ENCODE measurements at places on chromosomes 7 and 10.

DNA sequence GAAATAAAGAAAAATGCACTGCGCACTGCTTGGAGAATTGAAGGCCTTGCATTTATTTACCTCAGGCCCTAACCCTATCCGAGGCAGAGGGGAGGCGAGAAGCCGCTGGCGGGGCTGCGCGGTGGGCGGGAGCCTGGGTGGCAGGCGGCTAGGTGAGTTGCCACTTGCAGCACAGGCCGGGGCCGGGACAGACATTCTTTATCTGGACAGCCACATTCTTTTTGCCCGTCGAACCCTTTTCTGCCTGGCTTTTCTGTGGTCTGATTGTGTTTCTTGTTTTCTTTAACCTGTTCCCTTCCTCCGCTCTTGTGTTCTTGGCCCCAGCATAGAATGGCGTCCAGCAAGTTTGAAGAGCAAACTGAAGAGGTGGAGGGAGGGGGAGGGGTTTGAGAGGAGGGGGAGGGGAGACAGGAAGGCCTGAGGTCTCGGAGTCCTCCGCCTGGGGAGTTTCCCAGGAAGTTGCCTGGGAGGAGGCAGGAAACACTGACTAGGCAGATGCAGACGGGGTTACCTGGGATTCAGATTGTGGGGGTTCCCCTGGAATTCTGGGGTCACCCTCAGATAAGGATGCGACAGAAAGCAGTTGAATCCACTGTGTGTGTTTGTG is 5.1 kb downstream of the SHH start:
- no peak for DNase-seq

DNA sequence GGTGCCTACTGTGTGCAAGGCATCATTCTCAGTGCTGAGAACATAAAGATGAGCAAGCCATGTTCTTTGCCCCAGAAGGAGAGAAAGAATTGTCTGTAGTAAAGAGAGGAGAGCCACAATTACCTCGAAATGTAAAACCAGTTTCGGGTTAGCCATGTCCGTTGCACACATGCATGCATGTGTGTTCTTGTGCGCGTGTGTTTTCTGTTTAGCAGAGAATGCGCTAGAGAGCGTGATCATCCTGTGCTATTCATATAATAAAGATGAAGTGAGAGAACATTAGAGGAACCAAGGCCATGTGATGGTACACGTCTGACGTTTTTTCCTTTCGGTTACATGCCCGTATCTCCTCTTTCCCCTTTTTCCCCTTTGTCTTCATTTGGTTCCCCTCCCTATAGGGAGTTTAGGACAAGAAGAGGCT is 158.2 kb downstream of the CELF2 start:
- DNase-seq: no peak

DNA sequence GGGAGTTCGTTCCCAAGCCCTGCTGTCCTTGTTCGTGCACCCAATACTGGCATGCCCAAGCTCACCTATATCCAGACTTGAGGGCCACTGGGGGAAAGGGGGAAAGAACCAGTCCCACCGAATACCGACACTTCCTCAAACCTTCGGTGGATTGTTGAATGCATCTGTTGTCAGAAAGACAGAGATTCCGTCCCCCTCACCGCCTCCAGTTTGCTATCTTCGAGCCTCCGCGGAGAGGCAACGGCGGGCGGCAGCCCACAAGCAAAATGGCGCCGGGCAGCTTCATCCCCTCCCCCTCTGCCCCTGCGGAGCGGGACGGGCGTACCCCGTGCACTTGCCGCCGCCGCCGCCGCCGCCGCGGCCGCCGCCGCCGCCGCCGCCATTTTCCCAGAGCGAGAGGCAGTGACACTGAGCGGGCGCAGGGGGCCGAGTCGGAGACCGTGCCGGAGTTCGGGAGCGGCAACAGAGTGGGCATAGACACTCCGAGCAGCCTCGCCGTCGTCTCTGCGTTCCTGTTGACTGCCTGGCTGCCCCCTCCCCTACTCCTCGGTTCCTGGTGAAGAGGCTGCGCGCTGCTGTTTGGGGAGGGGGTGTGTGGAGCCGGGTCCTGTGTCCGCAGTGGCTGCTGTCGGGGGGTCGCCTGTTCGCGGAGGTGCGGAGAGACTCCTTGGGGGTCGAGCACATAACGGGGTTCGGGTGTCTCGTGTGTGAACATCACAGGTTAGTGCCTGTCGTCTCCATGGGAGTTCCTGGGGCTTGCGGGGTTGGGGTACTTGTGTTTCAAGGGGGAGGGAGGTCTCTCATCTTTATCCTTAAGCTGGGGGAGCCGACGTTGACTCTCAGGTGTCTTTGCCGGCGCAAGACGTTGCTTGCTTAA is at the start of gene KMT2E:
Gene KMT2E (plus strand): TSS at position 390 of the 877 bp plus-strand sequence. CDS start 26,748 bp downstream, outside the sequence.
- peak; percentile 96 for DNase-seq

DNA sequence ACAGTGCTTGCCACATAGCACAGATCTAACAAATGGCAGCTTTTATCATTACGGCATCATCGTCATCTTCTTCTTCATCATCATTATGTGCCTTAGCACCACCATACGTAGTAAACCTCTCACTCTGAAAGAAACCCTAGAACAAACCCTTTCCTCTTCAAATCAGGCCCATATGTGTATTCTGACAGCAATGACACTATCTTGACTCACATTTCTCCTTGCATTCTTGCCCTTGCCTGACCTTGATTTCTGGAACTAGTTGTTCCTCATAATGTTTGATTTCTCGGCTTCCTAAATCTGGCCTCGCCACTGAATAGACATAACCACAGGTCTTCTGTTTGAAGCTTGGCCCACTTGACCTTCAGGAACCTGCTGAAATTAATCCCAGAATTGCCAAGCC is 115.3 kb downstream of the DGKI start:
- no peak for DNase-seq

- no peak for DNase-seq
These were observed at the start of gene CACNA2D1 for GRCh38 chr7:82443547-82444219. CACNA2D1 (minus strand) TSS chr7:82443777.

DNA sequence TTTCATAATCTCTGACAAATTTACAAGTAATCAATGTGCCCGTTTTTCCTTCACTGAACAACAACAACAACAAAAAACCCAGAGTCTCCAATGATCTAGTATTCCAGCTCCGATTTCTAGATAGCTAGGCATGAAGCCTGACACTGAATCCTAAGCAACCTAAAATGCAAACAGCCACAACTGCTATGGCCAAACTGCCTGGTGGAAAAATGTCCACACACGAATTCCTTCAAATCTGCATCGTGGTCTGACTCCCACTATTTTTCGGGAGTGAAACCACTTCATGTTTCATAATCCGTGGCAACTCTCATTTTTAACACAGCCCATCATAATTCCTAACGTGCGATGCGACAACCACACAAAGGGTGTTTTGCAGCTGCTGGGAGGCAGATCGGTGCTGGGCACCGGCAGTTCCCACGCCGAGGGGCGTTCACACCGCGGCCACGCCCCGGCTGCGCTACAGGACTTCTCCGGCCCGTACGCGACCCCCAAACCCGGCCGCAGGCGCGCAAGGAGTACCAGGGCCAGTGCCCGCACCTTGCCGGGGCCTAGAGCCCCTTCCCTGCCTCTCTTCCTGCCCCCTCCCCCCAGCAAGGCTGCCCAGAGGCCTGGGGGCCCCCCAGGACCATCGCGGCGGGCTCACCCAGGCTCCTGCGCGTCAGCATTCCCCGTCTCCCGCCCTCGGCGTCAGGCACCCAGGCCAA is 814 bp downstream of the RUFY2 start:
- DNase-seq: no peak

- DNase-seq: no peak
These were observed 396 bp upstream of the TAF5 start for GRCh38 chr10:103367379-103367781.

- no peak for DNase-seq
These were observed 61.7 kb downstream of the PROSER2 start for GRCh38 chr10:11884706-11885423.

DNA sequence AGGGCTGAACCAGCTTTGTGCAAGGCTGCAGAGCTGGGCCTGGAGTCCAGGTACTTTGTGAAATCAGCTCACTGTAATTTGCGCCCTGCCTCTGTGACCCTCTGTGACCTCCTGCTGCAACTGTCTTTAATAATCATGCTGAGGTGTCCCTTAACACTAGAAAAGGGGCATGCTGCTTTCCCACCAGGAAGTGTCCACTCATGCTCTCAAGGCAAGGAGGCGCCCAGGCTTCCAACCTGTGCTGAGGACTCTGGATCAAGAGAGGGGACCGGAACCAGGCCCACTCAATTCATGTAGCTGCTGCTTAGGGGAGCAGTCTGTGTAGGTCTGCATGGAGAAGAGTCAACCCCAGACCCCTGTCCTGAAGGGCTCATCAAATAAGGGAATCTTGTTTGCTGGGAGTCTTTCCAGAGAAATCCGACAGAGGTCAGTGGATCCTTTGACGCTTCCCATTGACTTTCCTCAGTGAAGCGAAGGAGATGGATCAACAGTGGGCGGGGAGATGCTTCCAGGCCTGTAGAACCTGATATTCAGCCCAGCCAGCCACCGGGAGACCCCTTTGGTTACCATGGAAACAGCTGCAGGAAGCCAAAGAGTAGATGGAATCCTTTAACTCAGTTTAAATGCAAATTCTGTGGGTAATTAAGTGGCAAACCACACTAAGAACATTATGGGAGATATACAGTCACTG is 945.9 kb downstream of the GRID1 start:
- DNase-seq: no peak
